Activated CD4-positive, alpha-beta T cell treated with anti-CD3 and anti-CD28 coated beads, Interleukin-2, amount 50 U/mL, for 24 hours (primary cell): ENCODE measurements at places on chromosomes 3 and 15.

DNA sequence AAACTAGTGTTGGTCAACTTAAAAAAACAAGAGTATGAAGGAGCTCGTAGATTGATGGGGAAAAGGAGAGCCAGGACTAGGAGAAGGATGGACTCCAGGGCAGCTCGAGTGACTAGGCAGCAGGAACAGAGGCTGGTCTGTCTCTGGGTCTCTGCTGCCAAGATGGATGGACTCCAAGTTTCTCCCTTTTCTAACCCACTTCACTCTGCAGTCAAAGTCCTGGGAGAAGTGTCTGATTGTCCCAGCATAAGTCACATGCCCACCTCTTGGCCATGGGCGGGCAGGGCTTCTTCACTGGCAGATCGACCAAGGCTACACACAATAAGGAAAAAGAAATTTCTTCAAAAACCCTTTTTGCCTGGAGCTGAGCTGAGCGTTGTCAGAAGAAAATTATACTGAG lies 9.2 kb upstream of the EPB42 start:
- DNase-seq: no peak

- DNase-seq: no peak
Measured at GRCh38 chr15:51450001-51450400, 108.5 kb downstream of the GLDN start.

- no peak for DNase-seq
Measured at GRCh38 chr3:34881026-34881425, 758.3 kb upstream of the ARPP21 start.

DNA sequence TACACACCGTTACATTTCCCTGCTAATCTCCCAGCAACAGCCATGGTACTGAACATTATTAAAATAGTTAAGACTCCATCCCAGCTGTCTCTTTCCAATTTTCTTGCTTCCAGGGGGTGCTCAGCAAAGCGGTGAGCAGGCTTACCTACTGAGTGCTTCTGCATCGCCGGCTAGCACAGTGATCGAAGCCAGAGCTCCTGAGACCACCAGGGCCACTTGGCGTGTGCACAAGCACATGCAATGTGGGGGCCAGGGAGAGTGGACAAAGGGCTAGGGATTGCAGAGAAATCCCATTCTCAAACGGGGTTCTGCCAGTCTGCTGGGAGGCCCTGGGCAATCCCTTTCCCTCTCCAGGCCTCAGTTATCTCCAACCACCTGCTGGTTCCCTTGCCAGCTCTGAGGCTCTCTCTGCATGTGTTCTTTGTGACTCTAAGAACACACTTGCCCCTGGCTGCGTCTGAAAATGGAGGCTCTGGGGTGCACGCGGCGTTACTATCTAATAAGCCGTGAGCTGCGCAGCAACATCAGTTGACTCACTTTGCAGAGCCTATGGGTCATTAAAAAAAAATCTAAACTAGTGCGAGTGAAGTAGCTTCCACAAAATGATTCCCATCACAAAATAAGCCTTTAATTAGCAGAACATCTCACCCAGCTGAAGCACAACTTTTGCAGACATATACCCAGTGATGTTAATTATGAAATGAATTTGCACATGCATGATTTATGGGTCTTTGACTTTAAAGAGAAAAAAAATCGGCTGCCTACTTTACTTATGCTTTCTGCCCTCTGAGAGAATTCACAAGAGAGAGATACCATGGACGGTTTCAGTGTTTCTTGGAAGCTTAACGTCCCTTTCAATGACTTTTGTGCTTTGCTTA lies 271.5 kb downstream of the TLE3 start:
- DNase-seq: no peak

GRCh38 chr3:195284842-195285241 lies 13.9 kb upstream of the XXYLT1 start:
- DNase-seq: no peak

GRCh38 chr3:43872901-43873300 lies 182.2 kb downstream of the ABHD5 start:
- DNase-seq: no peak

DNA sequence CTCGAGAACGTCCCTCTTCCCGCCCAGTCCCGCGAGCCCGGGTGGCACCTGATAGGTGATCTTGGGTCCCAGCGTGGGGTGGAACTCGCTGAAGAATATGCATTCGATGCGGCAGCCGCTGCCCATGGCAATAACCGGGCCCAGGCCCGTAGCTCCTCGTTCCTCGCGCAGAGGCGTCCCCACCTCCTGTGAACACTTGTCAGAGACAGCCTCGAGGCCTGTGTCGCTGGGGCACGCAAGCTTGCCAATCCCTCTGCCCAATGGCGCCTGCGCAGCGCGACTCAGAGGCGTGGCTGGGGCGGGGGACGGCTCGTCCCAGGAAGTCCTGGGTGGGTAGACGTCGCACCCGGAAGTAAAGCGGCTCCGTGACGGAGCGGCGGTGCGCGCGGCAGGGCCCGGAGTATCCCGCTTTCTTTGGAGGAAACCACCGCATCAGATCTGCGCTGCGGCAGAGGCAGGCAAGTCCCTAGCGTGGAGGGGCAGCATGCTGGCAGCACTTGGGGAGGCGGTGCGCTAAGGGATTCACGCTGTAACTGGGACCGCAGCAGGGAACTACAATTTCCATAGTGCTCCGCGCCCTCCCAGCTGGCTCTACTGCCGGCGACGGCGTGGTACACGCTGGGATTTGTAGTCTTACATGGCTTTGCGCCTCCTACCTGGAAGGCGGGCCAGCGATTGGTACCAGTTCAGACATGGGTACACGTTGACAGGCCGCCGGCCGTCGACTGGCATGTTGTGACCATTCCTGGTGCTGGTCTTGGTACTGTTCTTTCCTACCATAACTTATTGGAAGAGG lies at the start of the genes CYB561D2 and NPRL2:
TSS of gene CYB561D2 (plus strand) at position 336 of the 796 bp plus-strand sequence. CDS start 572 bp downstream, outside the sequence.
TSS of gene NPRL2 (minus strand) at position 249 of the 796 bp plus-strand sequence. CDS start at position 126, 123 bp downstream.
- peak; percentile 98 for DNase-seq

DNA sequence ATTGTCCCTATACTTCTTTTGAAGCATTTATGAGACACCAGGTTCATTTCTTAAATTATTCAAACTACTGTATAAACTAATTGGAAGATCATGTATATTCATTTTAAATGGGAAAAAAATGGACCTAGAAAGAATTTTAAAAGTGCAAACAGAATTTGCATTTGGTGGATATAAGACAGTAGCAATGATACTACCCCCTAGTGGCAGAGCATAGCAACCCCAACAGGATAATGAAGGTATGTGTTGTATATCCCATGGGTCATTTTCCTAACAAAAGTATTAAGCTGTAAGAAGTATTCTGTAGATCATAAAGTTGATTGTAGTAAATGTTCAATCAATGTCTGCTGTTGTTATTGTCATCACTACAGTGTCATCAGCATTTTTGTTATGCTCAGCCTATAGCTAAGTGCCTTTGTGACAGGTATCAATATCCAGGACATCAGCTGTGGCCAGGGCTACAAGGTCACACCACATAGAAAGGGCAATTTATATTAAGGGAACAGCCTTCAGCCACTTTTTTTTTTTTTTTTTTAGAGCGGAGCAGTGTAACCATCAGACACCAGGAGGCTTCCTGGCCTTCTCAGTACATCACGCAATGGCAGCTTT lies 175.8 kb downstream of the FOXB1 start:
- no peak for DNase-seq

DNA sequence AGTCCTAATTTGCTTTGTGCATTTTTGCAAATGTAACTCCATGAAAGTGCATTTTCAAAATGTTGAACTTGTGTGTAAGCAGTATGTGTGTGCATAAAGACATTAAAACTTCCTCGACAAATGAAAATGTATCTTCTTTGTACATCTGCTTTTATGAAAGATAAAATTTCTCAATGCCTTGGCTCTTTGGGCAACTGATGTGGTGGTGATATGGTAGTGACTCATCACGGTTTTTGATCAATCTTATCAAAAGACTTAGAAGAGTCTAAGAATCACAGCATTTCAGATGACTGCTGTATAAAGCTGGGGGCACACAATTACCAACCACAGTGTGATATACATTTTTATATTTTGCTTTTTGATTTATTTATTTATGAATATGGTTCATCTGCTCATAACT lies 5.4 kb upstream of the MASP1 start:
- DNase-seq: no peak

DNA sequence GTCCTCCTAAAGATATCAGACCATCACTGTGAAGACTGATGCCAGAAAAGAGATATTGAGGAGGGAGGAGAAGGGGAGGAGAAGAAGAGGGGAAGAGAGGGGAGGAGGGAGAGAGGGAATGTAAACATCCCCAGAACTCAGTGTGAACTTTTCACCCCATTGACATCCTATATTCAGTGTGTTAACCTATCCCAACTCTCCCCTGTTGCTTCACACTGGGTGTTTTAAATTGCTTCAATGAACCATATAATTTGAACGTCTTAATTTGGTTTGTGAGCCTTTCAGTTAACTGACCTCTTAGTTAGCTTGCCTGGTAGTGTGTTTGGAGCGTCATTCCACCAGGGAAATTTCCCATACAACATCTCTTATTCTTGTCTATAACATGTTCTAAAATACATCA lies 29.8 kb upstream of the PTPRG start:
- no peak for DNase-seq

GRCh38 chr15:44207643-44208042 lies 12.6 kb upstream of the FRMD5 start:
- DNase-seq: no peak

- no peak for DNase-seq
Measured at GRCh38 chr3:13571831-13572750, 23.2 kb downstream of the FBLN2 start.

- DNase-seq: no peak
Measured at GRCh38 chr3:85604641-85605040, 645.9 kb downstream of the CADM2 start.

- DNase-seq: no peak
Measured at GRCh38 chr15:60110909-60111308, 106.8 kb downstream of the FOXB1 start.

DNA sequence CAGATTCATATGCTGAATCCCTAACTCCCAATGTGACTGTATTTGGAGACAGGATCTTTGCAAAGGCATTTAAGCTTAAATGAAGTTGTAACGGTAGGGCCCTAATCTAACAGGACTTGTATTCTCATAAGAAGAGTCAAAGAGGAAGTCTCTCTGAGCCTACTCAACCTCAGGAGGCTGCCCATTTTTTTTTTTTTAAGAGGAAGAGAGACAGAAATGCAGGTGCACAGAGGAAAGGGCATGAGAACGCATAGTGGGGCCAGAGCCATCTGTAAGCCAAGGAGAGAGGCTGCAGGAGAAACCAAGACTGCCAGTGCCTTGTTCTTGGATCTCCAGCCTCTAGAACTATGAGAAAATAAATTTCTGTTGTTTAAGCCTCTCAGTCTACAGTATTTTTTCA lies 28.4 kb downstream of the ZNF860 start:
- DNase-seq: no peak

DNA sequence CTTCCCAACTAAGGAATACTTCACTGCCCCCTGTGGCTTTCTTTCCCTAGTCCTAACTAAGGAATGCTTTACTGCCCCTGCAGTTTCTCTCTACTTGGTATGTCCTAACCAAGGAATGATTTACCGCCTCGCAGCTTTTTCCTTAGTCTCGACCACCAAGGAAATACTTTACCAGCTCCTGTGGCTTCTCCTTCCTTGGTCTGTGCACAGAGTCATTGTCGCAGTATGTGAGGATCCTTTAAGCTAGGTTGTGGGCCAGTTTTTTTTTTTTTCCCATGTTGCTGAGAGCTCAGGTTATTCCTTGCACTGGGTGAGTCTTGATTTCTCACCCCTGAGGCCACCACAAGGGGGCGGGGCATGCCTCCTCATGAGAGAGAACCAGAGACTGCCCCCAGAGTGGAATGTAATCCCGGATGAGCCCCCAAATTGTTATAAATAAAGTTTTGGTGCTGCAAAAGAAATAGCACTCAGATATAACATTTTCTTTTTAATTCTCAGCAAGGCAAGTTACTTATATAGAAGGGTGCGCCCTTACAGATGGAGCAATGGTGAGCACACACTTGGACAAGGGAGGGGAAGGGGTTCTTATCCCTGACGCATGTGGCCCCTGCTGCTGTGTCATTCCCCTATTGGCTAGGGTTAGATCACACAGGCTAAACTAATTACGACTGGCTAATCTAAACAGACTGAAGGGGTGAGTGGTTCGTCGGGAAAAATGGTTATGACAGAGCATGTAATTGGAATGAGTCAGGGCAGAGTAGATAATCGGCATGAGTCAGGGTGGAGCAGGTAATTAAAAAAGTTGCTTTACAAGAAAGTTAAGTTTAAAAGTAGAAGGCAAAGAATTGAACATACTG lies 27.0 kb downstream of the NDUFB4 start:
- DNase-seq: no peak

GRCh38 chr3:155270485-155271342 lies 22.8 kb downstream of the STRIT1 start:
- no peak for DNase-seq

- DNase-seq: no peak
Measured at GRCh38 chr3:59386165-59386564, 336.3 kb upstream of the CFAP20DC start.

DNA sequence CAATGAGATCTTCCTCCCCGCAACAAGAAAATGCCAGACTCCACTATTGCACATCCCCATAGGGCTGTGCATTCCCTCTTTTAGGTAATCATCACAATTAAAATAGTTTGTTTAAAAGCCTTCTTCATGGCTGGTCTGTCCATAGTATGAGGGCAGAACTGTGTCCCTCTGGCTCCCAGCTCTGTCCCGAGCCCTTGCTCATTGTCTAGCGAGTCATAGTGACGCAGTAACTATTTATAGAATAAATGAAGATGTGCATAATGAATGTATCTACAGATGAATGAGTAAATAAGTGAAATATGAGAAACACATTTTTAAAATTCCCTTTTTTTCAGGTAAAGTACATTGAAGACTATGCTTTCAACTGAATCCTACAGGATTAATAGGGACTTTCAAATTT lies 128.4 kb upstream of the TMC3 start:
- no peak for DNase-seq
